Stimulated activated CD4-positive, alpha-beta T cell treated with anti-CD3 and anti-CD28 coated beads, Interleukin-1b, Interleukin-23, amount 100 ng/mL, for 4 hours (primary cell): ENCODE measurements at places on chromosomes 2 and 18.

- no peak for DNase-seq
Measured at GRCh38 chr2:75799859-75800258, 89.1 kb upstream of the GCFC2 start.

GRCh38 chr2:182854375-182855105, 11.9 kb downstream of the FRZB start:
- no peak for DNase-seq

DNA sequence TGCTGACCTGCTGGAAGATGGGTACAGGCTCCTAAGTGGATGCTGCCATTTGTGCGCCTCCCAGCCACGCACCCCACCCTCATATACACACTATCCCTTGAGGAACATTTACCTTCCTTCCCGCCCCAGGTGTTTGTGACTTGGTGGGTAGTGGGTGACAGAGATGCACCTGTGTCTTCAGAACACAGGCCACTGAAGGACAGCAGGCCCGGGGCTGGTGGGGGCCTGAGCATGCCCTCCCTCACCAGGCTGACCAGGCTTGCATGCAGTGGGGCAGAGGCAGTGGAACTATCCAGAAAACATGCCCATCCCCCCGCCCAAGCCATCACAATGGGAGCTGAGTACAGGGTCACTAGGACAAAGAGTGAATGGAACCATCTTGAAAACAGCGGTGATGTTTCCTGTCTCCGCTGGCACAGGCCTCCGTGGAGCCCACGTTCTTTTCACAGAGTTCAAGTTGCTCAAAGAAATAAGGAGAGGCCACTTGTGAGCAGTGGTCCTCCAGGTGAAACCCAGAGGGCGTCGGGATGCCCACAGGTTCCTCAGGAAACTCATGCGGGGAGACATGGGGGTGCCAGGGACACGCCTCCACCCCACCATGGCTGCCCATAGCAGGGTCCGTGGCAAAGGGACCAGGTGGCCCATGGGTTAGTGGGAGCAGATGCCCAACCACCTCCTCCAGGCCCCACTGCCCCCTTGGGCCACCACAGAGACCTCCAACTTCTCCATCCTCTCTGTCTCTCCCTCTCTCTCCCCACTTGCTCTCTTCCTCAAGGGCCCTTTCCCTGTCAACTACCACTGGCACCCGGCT, 90.9 kb downstream of the MALT1 start:
- DNase-seq = no peak

- DNase-seq = no peak
Measured at GRCh38 chr18:25136416-25137196, 215.4 kb downstream of the ZNF521 start.

GRCh38 chr2:18614041-18614440, 24.7 kb upstream of the NT5C1B start:
- no peak for DNase-seq

GRCh38 chr2:68756178-68756577, 21.6 kb downstream of the ARHGAP25 start:
- no peak for DNase-seq

DNA sequence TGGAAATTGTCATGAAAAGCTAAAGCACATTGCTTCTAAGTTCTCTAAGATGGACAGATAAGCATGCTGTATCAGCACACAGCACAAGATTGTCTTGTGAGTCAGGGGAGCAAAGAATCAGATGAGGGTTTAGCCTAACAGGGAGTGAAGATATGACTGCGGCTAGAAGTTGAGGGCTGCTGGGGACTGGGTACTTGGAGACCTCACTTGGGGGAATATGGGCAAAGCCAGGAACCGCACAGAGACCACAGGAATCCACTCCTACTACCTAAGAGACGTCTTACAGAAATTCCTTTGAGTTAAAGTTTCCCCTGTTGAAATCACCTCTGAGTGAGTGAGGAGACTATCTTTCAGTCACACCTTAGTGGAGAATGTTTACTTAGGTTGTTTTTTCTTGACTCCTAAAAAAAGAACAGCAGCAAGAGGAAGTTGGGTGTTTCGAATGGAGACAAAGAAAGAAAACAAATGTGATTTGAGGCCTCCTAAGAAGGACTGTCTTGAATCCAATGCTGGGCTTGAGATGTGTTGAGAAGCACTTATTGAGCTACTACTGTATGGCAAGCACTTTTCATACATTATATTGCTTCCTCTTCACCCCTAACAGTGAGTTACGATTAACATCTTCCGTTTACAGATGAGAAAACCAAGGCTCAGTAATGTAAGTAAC, 100.7 kb downstream of the ANKRD44 start:
- DNase-seq = no peak

GRCh38 chr2:195929531-195929930, 139.1 kb downstream of the DNAH7 start:
- no peak for DNase-seq

DNA sequence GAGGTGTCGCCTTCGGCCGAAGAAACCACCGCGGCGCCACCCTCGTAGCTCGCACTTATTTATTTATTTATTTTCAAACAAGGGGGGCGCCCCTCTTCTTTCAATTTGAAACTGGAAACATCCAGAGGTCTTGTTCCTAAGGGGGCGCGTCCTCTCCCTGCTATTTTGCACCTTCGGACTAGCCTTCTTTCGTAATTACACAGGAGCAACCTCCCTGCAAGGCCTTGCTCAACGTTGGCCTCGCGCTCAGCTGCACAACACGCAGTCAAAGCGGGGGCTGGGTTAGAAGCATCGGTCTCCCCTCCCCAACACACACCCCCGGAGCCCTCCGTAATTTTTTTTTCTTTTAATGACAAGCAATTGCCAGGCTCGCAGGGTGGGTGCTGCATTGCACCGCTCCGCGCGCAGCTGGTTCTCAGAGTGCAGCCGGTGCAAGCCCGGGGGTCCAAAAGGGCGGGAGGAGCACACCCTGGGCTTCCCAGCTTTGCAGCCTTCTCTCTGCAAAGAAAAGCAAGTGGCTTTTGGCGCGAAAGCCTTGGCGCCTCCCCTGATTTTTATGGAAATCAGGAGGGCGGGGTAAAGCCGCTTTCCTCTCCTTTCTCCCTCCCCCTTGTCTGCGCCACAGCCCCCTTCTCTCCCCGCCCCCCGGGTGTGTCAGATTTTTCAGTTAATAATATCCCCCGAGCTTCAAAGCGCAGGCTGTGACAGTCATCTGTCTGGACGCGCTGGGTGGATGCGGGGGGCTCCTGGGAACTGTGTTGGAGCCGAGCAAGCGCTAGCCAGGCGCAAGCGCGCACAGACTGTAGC, at the start of gene MYCN:
TSS of gene MYCN (plus strand) at position 697 of the 807 bp plus-strand sequence. CDS start 1,515 bp downstream, outside the sequence.
- DNase-seq = peak; percentile 48

GRCh38 chr18:38923126-38923525, 1357.5 kb upstream of the CELF4 start:
- DNase-seq = no peak

DNA sequence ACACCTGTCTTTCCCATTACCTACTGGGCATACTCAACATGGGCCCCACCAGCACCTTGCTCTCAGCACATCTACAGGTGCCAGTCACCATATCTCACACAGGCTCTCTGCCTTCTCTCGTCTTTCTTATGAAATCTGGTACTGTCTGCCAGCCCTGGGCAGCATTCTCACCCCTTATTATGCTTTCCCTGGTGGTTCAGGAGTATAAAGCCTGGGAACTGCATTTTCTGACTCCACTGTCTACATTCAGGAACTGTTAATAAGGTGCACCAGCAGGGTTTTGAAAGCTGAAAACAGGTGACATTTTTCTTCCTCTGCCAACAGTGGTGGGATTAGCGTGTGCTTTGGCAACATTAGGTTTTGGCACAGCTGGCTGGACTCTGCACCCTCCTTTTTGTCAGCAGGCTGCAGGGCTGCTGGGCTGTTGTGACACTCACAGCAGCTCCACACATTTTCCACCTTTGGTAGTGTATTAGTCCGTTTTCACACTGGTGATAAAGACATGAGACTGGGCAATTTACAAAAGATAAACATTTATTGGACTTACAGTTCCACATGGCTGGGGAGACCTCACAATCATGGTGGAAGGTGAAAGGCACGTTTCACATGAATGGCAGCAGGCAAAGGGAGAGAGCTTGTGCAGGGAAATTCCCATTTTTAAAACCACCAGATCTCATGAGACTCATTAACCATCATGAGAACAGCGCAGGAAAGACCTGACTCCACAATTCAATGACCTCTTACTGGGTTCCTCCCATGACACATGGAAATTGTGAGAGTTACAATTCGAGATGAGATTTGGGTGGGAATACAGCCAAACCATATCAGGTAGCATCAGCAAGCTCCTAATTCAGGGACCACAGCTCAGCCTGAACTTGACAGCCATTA, 343.1 kb upstream of the LYPD1 start:
- DNase-seq = no peak

DNA sequence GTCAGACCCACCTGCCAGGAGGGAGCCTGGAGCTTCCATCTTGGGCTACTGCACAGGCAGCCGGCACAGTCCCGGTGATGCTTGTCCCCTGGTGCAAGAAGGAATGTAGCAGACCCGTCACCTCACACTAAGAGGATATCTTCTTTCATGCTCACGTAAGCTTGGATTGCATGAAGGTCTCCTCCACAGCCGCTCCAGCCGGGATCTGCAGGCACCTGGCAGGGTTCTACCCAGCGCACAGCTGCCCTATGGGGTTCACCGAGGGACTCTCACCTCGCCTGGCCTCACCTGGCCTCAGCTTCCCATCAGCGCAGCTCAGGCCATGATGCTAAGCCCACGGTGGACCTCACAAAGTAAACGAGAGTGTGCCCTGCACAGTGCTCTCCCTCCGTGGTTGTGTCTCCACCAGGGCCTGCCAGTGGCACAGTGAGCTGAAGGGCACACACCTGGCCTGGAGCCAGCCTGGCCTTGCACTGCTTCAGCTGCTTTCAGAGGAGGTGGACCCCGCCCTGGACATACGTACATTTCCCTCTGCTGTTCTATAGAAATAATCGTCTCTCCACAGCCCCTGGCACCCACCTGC, 239.1 kb downstream of the SEPTIN10 start:
- DNase-seq = no peak

DNA sequence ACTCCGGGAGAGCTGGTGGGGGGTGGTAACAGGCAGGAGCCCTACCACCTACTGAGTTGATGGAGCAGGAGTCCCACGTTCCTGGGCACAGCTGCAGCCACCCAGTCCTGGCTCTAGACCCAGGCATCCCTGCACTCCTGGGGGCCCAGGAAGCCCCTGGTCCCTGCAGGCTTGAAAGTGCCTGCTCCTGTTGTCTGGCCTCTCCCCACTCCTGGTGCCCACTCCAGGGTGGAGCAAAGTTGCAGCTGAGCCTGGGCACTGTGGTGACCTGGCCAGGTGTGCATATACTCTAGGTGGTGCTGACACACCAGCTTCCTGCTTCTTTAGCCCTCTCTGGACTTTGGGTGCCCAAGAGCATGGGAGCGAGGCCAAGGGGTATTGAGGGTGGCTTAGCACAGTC, 119.0 kb upstream of the SLC38A11 start:
- DNase-seq = no peak

DNA sequence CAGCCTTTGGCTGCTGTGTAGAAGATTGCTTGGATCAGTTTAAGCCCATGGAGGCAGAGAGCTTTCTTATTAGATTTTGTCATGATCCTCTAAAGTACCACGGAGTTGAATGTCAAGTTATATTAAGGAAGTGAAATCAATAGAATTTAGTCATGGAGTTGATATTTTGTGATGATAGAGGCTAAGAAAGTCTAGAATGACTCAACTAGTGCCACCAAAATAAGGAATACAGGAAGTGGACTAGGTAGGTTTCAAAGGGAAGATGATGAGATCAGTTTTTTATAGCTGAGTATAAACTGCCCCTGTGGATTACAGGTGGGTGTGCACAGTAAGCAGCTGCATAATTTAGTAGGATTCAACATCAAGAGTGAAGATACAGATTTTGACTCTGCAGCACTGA, 25.2 kb downstream of the FBXO36 start:
- no peak for DNase-seq

GRCh38 chr2:112140205-112140802, 2.1 kb downstream of the FBLN7 start:
- no peak for DNase-seq

DNA sequence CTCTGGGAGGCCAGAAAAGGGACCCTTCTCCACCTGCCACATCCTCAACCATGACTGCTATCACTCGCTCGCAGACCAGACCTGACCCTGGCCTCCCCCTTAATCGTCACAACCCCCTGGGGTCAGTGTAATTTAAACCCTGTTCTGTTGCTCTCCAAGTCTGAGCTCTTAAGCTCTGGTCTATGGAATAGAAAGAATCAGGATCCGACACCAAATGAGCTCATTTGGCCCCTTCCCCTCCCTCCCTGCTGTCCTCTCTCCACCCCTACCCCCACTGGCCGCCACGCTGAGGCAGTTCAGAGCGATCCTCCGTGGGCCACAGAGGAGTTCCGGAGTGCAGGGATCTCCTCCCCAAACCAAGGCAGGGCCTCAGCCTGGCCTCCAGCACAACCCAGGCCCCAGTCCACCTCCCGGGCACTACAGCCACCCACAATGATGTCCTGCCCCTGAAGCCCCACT, 5.3 kb downstream of the DNMT3A start:
- no peak for DNase-seq

DNA sequence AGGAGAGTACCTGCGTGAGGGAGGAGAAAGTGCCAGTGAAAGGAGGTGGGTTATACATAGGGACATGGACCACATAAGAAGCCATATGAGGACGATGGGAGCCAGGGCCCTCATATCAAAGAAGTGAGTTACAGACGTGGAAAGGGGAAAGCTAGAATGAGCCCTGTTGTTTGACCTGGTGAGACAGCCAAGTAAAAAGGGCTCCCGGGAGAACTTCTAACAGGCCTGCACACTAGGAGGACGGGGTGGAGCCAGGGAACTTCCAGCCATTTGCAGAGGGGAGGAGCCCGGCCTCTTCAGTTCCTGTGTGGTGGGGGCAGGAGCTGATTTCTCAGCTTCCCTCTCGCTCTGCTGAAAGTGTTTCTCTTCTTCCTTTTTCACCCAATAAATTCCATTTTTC, 84.1 kb upstream of the SLC66A3 start:
- no peak for DNase-seq

- DNase-seq = no peak
Measured at GRCh38 chr18:12432196-12432595, 24.5 kb downstream of the PRELID3A start.

- DNase-seq = no peak
Measured at GRCh38 chr2:233047667-233048066, 12.5 kb upstream of the INPP5D start.

- DNase-seq = no peak
Measured at GRCh38 chr2:72062336-72062735, 85.3 kb downstream of the CYP26B1 start.

- DNase-seq = no peak
Measured at GRCh38 chr2:15263976-15264685, 297.0 kb downstream of the NBAS start.

GRCh38 chr18:13564579-13564978, 161.8 kb downstream of the FAM210A start:
- no peak for DNase-seq

- DNase-seq = no peak
Measured at GRCh38 chr2:240508832-240509545, 48.8 kb downstream of the ANKMY1 start.

GRCh38 chr2:104430359-104430740, 423.6 kb upstream of the POU3F3 start:
- DNase-seq = no peak
